ENCODE measurements at places on chromosomes 16 and 17.

DNA sequence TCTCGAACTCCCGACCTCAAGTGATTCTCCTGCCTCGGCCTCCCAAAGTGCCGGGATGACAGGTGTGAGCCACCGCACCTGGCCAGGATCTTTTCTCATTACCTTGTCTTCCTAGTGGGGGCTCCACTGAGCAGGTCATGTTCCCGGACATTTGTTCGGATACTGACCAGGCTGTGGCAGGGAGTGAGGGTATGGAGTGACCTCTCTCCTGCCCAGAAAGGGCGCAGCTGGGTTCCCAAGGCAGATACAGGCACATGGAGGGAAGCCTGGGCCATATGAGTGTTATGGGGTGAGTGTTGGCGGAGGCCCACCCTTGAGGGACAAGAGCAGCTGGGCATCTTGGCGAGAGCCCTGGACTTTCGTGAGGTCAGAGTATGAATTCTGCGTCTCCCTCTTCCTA, 5.5 kb downstream of the SERPINF1 start:
- no peak for DNase-seq

GRCh38 chr17:29051731-29052130, 8.8 kb downstream of the PIPOX start:
- DNase-seq: no peak

GRCh38 chr17:5413682-5414081, 5.8 kb downstream of the NUP88 start:
- DNase-seq: peak; percentile 77

DNA sequence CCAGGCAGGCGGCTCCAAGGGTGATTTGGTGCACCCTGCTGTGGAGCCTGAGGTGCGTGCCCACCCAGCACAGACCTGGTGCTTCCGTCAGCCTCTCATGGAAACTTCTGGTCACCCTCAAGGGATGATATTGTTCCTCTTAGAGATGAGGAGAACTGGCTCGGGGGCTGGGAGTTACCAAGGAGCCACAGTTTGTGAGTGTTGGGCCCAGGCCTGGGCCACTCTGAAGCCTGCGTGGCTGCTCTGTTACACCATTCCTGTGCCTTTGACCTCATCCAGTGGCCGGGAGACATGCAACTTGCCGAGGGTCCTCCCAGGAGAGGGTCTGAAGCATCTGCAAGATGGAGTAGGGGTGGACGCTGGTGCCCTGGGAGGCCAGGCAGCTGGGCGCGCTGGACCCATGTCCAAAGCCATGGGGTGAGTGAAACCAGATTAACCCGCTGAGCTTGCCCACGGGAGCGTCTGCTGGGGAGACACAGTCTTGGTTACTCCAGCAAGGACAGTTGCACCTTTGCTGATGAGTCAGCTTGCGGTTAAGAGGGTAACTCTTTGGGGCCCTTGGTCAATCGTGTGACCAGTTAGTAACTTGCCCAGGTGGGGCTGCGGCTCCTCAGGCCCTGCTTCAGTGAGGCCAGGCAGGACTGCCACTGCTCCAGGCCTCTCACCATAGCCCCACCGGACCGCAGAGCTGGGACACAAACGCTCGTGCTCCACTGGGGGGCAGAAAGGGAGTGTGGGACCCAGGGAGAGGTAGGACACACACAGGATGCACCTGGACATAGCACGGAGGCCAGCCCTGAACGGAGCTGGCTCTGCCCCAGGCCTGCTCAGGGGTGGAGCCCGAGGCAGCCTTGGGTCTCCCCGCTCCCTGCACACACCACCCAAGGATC, 7.5 kb downstream of the C16orf90 start:
- DNase-seq: no peak

DNA sequence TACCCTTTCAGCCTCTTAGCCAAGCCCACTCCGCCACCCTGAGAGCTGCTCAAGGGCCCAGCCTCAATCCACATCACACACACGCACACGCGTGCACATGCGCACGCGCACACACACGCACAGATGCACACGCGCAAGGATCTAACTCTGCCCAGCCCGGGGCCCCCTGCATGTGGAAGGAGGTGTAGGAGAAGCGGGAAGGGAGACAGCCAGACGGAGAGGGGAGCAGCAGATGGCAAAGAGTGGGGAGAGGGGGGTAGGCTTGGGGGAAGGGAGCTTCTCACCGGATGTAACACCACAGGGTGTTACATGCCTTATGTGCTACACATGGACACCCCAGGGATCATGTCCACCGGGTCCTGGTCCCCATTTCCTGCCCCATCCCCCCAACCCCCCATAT, 15.3 kb downstream of the DLG4 start:
- peak; percentile 37 for DNase-seq

DNA sequence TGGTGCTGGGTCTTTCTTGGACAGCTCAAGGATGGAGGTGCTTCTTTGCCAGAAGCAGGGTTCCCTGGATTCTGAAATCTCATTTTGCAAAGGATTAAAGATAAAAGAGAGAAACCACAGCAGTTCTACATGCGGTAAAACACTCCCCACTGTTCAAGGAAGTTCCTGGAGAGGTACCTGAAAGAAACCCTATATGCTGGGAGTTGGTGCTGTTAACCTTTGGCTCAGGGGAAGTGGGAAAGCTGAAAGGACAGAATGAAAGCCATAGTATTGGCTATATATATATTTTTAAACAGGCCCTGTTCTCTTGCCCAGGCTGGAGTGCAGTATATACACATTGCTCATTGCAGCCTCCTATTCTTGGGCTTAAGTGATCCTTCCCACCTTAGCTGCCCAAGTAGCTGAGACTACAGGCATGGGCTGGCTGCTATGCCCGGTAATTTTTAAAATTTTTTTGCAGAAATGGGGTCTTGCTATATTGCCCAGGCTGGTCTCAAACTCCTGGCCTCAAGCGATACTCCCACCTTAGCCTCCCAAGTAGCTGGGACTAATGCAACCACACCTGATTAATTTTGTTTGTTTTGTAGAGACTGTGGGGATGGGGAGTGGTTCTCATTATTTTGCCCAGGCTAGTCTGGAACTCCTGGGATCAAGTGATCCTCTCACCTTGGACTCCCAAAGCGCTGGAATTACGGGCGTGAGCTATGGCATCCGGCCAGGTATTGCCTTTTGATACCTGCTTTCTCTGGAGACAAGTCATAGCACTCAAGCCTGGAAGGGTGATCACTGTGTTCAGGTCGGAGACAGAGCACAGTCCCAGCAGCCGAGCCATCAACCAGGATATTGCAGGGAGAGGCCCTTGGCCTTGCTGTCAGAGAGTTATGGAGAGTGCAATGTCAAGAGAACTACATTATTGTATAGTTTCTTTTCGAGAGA, 55.2 kb downstream of the MSI2 start:
- DNase-seq: no peak

Measured in fibroblast of skin of back (primary cell).